ENCODE measurements at places on chromosomes 12 and 14.

DNA sequence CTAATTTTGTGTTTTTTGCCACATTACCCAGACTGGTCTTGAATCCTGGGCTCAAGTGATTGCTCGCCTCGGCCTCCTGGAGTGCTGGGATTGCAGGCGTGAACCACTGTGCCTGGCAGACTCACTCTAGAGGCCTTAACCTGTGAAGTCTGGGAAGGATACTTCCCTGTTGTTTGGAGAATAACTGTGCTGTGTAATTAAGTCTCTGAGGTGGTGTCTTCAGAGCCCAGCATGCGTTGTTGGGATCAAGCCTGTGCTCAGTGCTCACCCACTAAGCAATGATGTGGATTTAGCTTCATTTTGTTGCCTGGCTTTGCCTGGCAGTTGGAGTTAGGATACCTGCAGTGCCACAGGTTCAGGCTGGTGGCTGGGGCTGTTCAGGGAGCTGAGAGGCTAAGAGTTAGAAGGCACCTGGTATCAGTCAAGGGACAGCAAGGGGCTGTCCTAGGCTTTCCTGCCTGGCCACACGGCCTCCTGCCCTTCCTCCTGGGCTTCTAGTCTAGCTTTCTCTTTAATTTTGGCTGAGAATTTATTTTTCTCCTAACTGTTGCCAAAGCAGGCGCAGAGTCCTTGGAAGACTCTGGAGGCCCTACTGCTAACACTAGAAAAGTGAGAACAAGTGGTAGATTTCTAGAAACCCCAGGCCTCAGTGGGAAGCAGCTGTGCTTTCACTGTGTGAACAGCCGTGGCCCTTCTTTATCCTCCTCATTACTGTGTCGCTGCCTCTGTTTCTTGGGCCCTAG lies 38.5 kb downstream of the EP400 start:
- no peak for DNase-seq

DNA sequence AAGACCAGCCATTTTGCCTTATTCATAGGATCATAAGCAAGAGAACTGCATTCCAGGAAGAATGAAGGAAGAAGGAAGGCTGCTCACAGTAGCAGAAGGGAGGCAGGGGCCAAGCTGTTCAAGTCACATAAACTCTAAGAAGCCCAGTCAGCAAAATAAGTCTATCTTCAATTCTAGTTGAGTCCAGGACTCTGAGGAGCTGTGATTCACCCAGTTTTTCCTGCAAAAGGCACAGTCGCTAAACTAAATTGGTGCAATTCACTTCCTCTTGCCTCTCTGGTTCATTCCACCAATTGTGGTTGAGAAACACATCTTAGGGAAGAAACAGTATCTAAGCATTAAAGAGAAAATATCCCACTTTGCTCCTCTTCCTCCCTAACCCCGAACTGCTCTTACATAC lies 9.8 kb downstream of the ZNF641 start:
- peak; percentile 5 for DNase-seq

DNA sequence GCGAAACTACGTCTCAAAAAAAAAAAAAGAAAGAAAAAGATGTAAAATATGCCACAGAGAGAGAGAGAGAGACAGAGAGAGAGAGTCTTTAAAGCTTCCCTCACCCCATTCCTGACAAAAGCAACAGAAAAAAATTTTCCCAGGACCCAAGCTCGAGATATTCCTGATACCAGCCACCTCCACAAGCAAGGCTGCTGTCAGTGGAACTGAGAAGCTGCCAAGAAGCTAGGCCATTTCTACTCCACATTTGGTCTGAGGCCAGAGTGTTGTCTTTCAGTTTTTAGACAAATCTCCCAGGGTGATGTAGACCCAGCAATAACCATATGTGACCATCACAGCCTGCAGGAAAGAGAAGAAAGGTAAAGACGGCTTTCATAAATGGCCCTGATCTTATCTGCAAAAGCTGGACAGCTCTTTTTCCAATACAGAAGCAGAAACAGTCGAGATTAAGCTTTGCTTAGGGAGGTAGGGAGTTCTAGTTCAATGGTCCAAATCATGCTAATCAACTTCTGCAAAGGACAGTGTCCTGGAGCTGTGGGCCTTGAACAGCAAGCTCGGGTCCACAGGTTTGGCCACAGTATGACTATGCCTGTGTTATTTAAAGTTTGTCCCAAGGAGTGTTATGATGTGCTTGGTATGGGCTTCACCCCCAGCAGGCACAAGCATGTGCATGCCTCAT lies 130.3 kb upstream of the NUDT4 start:
- no peak for DNase-seq

DNA sequence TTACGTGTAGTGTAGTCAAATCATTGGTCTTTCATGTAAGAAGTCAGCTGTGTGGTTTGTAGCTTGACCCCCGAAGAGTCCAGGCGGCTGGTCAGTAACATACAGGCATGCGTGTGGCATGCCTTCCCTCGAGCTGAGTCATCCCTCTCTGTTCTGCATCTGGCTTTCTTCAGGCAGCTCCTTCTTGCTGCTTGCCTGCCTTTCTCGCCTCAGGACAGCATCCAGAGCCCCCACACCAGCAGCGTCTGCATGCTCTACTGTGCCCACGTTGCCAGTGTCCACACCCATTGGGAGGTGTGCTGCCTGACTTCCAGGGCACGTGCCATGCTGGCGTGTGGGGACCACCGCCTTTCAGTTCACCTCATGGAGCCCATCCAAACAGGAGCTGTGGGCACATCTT lies 96.8 kb downstream of the EP400 start:
- DNase-seq: peak; percentile 80

DNA sequence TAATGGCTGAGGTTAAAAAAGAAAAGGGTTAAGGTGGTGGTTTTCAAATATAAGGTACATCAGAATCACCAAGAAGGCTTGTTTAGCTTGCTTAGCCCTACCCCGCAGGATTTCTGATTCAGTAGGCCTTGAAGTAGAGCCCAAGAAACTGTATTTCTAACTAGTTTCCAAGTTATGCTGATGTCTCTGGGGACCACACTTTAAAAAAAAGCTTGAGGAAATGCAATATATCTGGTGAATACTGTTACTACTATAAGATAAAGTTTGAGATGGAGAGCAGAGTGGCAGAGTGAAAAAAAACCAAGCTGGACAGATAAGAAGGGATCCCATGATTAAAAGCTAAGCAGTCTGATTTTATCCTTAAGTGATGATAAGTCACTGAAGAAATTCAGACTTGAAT lies 18.3 kb upstream of the GXYLT1 start:
- DNase-seq: peak; percentile 53

- DNase-seq: peak; percentile 87
Measured at GRCh38 chr14:29144621-29145020, 378.0 kb downstream of the FOXG1 start.

GRCh38 chr12:68157380-68157779 lies 2.2 kb downstream of the IFNG start:
- DNase-seq: no peak

DNA sequence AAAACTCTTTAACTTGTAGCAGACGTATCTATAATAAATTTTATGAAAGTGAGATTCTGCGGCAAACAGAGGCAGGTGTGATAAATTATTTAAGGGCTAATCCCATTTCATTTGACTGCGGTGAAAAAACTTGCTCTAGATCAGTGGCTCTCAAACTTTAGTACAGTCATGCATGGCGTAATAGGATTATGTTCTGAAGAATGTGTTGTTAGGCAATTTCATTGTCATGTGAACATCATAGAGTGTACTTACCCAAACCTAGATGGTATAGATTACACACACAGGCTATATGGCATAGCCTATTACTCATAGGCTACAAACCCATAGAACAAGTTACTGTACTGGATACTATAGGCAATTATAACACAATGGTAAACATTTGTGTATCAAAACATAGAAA lies 83.7 kb downstream of the HEATR5A start:
- DNase-seq: peak; percentile 66

GRCh38 chr14:21098076-21098891 lies at the start of gene ZNF219:
ZNF219 (minus strand) TSS chr14:21098655; CDS start chr14:21093591, 5,064 bp downstream.
- peak; percentile 43 for DNase-seq

GRCh38 chr14:22472935-22473854 lies 115.8 kb downstream of the DAD1 start:
- DNase-seq: peak; percentile 72
